ENCODE measurements at places on chromosomes 1 and 21.
A peak's percentile ranks its signal among the peaks of the same experiment; 100 is the strongest.

GRCh38 chr1:235911876-235912275 is 45.2 kb upstream of the LYST start:
- no peak for DNase-seq

- no peak for DNase-seq
These were observed 86.5 kb upstream of the KCNJ15 start for GRCh38 chr21:38170283-38170682.

- DNase-seq, result peak; percentile 9
These were observed 109.8 kb downstream of the PATJ start for GRCh38 chr1:61851849-61852669.

GRCh38 chr21:44592446-44593311 is at the start of gene KRTAP10-6:
Gene KRTAP10-6, minus strand, starts transcription at chr21:44592505. Its CDS starts 21 bp downstream, at chr21:44592484.
- DNase-seq, result no peak

DNA sequence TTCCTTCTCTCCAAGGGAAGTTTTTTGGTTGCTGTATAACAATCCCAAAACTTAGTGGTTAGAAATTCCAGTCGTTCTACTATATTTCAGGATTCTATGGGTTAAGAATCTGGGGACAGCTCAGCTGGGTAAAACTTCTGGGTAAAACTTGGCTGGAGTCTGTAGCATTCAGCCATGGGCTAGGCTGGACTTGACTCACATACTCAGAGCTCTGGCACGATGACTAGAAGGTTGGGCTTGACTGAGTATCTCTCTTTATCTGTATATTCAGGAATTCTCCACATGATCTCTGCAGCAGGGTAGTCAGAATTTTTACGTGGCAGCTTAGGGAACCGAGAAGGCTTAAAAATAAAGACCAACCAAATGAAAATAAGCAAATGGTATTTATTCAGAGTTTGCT is 28.2 kb upstream of the HRNR start:
- DNase-seq, result no peak

- DNase-seq, result no peak
These were observed 5.5 kb upstream of the ZMYM6 start for GRCh38 chr1:35037206-35037605.

GRCh38 chr1:190353538-190354101 is 124.0 kb downstream of the BRINP3 start:
- no peak for DNase-seq

DNA sequence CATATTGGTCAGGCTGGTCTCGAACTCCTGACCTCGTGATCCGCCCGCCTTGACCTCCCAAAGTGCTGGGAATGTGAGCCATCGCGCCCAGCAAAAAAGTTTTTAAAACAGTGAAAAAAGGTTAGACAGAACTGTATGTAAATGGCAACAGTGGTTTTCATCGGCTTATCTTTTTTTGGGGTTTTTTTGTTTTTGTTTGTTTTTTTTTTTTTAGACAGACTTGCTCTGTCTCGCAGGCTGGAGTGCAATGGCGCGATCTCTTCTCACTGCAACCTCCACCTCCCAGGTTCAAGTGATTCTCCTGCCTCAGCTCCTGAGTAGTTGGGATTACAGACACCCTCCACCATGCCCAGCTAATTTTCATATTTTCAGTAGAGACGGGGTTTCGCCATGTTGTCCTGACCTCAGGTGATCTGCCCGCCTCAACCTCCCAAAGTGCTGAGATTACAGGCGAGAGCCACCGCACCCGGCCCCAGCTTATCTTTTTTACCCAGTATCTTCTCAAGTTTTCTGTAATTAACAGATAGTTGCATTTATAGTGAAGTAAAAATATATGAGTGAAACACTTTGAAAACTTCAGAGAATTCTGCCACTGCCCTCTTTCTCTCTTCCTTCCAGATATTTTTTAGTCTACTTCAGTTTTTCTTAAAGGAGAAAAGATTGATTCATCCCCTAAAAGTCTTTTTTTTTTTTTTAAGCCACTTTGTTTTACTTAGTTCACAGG is 13.1 kb downstream of the TIMM17A start:
- DNase-seq, result no peak

- no peak for DNase-seq
These were observed 28.1 kb downstream of the ZSCAN20 start for GRCh38 chr1:33500547-33500946.

DNA sequence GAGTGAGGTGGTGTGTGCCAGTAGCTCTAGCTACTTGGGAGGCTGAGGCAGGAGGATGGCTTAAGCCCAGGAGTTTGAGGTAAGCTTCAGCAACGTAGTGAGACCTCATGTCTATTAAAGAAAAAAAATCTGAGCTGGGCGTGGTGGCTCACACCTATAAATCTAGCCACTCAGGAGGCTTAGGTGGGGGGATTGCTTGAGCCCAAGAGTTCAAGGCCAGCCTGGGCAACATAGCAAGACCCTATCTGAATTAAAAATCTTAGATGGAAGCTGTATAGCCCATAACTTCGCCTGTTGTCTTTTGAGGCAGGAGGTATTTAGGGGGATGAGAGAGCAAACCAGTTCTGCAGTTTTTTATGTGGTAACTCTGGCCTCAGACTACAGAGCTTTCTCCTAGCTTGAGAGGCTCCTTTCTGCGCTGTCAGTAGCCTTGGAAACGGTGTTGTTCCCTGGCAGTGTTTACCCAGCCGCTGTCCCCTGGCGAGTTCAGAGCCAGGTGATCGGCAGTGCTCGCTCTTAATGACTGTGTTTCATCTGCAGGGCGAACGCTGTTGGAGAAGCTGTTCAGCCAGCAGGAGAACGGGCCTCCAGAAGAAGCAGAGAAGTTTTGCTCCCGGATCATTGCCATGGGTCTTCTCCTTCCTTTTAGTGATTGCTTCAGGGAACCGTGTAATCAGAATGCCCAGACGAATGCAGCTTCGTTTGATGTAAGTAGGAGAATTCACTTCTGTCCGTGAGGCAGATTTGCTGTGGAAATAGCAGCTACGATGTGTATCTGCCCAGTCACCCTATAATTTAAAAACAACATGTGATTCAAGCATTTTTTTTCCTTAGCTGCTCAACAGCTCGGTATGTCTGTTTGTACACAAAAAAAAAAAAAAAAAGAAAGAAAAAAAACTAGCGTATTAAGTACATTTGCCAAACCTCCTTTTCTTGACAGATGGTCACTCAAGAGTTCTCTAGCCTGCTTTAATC is 31.2 kb downstream of the FMN2 start:
- no peak for DNase-seq

DNA sequence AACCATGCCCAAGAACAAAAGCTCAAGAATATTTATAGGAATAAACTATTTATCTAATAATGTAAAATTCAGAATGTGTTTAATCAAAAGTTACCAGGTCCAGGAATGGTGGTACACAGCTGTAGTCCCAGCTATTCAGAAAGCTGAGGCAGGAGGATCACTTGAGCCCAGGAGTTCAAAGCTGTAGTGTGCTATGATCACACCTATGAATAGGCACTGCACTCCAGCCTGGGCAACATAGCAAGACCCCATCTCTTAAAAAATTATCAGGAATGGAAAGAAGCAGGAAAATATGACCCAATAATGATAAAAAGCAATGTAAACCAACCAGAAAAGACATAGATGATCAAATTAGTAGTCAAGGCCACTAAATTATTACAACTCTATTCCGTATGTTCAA is 62.2 kb upstream of the DR1 start:
- DNase-seq, result no peak

DNA sequence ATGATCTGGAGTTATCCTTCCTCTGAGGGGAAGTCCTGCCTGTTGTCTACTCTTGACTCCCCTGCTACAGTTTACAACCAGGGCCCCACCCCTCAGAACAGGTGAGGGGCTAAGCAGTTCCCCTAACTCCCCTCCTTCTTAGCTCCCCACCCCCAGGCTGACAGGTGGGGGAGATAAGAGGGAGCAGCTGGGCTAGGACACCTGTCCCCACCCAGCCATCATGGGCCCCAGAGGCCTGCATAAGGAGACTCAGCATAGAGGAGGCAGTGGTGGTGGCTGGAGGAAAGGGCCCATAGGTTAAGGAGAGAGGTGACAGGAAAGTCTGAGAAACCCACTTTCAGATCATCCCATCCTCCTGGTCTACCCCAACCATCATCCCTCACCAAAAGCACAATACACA is 6.8 kb downstream of the MEF2D start:
- no peak for DNase-seq

- no peak for DNase-seq
These were observed 6.2 kb downstream of the ADSS2 start for GRCh38 chr1:244445320-244446181.

DNA sequence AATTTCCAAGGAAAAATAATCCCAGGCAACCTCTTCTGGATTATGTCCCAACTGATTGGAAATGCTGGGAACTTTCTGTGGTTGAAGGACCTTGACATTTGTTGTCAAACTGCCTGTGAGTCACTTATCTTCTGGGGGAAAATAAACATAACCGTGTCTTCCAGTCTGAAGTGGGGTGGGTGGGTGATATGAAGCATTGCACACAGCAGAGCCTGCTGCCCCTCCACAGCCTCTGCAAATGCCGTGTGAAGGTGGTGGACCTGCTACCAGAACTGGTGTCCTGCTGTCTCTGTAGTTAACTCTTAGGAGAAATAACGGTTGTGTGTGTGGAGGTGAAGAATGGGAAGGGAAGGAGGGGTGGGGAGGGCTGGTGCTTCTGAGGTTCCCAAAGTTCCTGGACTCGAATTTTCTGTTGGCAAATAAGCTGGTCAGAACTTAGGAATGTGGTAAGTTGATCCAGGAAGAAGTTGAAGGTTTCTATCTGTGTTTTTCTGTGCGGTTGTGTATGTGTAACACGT is 23.2 kb downstream of the GALNT2 start:
- DNase-seq, result no peak

- DNase-seq, result no peak
These were observed 17.8 kb downstream of the CASZ1 start for GRCh38 chr1:10778640-10779039.

GRCh38 chr1:156356262-156356874 is 12.6 kb upstream of the RHBG start:
- DNase-seq, result no peak

- DNase-seq, result no peak
These were observed 5.2 kb upstream of the SH2D2A start for GRCh38 chr1:156821801-156822200.

DNA sequence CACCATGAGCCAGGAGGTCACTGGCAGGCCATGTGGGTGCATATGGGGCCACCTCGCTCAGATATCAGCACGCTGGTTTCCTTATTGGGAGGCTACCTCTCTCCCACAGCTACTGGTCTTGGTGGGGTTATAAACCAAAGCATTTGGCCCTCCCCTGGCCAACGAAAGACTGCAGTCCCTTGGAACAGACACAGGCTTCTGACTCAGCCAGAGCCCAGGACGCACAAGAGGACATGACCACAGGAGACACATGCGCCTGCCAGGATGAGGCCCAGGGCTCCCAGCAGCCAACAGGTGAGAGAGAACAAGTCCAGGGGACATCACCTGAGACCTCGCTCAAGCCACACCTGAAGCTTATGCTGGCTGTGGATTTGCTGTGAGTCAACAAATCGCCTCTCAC is 13.8 kb downstream of the NPHP4 start:
- DNase-seq, result no peak

GRCh38 chr1:161378014-161378413 is 10.3 kb upstream of the CFAP126 start:
- no peak for DNase-seq

GRCh38 chr1:46587069-46587468 is 17.0 kb downstream of the MKNK1 start:
- no peak for DNase-seq

DNA sequence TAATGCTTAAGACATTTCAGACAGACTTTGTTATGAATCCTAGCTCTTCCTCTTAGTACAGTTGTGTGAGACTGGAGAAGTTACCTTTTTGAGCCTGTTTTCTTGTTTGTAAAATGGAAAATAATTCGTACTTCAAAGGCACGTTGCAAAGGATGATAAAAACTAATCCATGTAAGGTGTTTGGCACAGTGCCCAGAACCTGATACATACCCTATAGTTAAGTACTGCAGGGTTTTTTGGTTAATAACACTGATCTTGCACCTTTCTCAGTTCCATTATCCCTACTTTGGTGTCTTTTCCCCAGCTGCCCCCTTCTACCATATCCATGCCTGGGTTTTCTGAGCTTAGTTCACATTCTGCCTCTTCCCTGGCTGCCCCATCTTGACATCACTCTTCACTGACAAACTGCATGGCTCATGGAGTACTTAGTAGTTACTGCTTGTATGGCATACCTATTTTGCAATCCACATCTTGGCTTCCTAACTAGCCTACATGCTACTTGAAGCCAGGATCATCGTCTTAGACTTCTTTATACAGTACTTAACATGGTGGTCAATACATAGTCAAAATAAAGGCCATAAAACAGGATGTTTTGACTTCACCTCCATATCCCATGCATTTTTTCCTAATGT is 10.1 kb downstream of the CCDC185 start:
- DNase-seq, result no peak

GRCh38 chr1:89903550-89903949 is 82.7 kb downstream of the LRRC8D start:
- no peak for DNase-seq

GRCh38 chr1:199265319-199265718 is 626.5 kb downstream of the PTPRC start:
- no peak for DNase-seq

DNA sequence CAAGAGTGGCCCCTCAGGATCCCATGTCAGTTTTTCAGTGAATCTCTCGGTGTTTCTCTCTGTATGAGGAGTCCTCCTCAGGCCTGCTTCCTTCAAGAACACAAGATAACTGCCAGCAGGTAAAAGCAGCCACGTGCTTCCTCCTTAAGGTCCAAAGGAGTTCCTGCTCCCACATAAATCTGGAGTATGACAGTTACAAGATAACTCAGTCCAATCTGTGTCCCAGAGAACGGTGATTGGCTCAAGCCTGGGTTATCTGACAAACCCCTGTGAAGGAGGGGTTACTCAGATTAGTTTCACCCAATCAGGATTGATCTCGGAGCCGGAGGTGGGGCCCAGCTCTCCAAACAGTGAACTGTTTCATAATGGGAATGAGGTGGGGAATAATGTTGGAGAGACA is 5.8 kb upstream of the ANKRD13C start:
- no peak for DNase-seq

DNA sequence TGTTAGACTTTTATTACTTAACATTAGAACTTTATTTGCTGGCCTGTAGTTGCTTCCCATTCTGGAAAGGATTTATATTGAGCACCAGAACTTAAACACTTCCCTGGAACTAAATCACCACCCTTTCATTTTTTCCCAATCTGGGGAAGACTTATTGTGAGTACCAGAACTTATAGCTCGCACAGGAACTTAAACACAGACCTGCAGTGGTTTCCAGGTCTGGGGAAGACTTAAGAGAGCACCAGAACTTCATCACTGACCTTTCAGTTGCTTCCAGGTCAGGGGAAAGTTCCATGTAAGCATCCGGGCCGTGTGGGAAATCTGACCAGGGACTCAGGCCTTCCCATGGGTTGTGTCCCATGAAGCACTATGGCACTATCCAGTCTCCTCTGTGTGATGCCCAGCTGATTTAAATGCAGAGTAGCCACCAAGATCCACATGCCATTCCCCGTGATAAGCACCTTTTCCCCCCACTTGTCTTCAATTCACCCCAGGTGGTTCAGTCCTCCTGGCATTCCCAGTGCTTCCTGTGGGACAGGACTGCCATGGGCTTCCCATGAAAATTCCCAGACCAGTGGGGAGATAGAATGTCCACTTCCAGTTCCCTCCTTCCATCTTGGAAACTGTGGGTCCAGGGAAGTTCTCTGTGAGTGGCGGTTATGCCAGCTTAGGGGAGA is 48.9 kb downstream of the C4BPA start:
- no peak for DNase-seq

All from DMS 273 treated with DMSO at 0.1 percent for 48 hours (cell line).